Hair follicle dermal papilla cell (primary cell): ENCODE measurements at places on chromosomes 3 and 15. TPM values are rescaled to one million over a fixed set of nuclear protein-coding genes. Genes with fewer than 3 reads are reported as not detected.

AGTR1 gene
- total RNA-seq = 37.2 and 42.3 TPM in 2 replicates

C3orf49 gene
- not detected in 2 replicates for total RNA-seq

STAB1 gene
- total RNA-seq = 0.73 and 1.1 TPM in 2 replicates

CPLX3 gene
- not detected in 2 replicates for total RNA-seq

FSTL1 gene
- 1,778 and 1,826 TPM in 2 replicates for total RNA-seq

ARPIN gene
- 14.8 and 18.0 TPM in 2 replicates for total RNA-seq

MRAS gene
- 42.9 and 58.9 TPM in 2 replicates for total RNA-seq

SLC22A14 gene
- total RNA-seq = 0.16 and 0.49 TPM in 2 replicates

CCDC50 gene
- total RNA-seq = 100.0 and 105 TPM in 2 replicates

GDPGP1 gene
- total RNA-seq = 4.5 and 7.5 TPM in 2 replicates

CSTA gene
- 3.7 and 3.8 TPM in 2 replicates for total RNA-seq

NANOGP8 gene
- total RNA-seq = 0.32 TPM in 1 of 2 replicates, not detected in the other

C2CD4A gene
- not detected in 2 replicates for total RNA-seq

GOLGB1 gene
- 47.8 and 48.0 TPM in 2 replicates for total RNA-seq

ATP2B2 gene
- total RNA-seq = not detected in 2 replicates

DMXL2 gene
- 19.7 and 29.5 TPM in 2 replicates for total RNA-seq

SLC28A1 gene
- total RNA-seq = not detected in 2 replicates

MYL3 gene
- total RNA-seq = 2.3 and 9.2 TPM in 2 replicates

TIGIT gene
- not detected in 2 replicates for total RNA-seq
